ENCODE measurements at places on chromosomes 7 and 10.

- DNase-seq: no peak
Observed at GRCh38 chr7:148807436-148807835, 76.7 kb downstream of the EZH2 start.

DNA sequence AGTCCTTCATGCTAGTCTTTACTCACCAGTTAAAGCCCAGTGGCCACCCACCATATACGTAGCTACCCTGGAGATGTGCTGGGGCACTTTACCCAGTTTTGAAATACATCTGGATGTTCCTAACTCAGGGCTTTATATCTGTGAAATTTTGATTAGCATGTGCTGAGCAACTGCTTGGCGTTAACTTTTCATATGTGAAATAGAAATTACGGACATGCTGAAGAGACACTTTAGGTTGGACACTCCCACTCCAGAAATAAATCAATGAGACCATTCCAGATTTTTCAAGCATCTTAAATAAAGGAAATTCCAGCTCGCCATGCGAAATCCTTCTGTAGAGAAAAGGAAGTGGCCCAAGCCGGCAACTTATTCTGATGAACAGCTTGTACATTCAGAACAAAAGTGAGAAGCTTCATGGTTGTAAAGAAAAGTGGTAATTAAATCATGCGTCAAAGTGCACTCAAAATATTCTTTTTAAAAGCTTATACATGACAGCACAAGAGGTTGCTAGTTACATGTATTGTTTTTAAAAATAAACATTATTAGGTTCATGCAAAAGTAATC lies 153.5 kb upstream of the ITGB1 start:
- DNase-seq: no peak

DNA sequence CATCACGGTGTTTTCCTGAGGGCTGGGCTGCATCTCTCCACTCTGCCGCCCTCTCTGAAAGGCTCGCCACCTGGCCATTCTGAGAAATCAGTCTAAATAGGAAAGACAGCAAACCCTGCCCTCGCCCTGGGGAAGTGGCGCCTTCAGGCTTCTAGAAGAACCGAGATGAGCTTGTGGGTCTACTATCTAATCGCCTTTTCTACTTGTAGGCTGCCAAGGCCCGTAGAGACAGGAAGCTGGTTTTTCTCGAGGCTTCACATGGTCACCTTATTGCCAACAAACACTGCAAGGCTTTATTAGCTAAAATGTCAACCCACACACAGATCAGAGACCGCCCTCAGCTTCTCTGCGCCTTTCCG lies 21.4 kb downstream of the LAT2 start:
- peak; percentile 27 for DNase-seq

GRCh38 chr10:31871266-31872065 lies 57.2 kb downstream of the ARHGAP12 start:
- peak; percentile 52 for DNase-seq

- no peak for DNase-seq
Observed at GRCh38 chr7:47661051-47661714, 79.3 kb upstream of the TNS3 start.

GRCh38 chr7:27739301-27739908 lies 557 bp upstream of the TAX1BP1 start:
- DNase-seq: no peak

GRCh38 chr10:100725071-100725471 lies 20.3 kb upstream of the PAX2 start:
- DNase-seq: no peak

DNA sequence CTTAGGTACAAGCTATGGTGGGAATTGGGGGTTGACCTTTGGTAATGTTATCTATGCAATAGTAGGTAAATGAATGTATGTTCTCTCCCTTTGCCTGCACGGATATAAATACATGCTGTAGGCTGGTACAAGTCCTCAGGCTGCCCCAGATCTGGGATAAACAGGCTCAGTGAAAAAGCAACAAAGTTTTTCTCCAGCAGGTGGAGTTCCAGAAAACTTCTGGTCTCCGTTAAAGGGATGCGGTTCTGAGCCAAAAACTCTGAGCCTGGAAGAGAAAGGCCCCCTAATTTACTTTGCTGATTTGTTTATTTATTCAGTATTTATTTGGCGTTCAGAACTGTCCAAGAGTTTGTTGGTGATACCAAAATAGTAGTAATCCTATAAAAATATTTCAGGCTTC lies 204.7 kb downstream of the ADRA2A start:
- DNase-seq: no peak

DNA sequence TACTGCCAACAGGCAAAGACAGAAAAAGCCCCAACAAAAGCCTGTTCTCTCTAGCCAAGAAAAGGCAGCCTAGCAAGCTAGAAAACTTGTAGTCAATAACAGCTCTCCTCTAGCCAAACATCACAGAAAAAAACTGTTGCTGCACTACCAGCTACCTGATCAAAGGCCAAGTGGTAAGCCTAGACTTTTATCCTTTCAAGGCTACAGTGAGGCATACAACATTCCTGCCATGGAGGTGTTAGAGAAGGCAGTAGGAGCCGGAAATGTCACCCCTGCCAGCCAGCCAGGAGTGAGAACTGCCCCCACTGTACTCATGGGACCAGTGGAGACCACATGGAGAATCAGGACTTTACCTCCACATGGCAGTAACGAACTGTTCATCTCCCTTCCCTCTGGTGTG lies 31.2 kb downstream of the CCDC126 start:
- no peak for DNase-seq

- DNase-seq: peak; percentile 60
Observed at GRCh38 chr10:87668324-87669074, 8.8 kb downstream of the PAPSS2 start.

- no peak for DNase-seq
Observed at GRCh38 chr7:94655848-94656657, at the start of gene SGCE. Gene SGCE, minus strand, starts transcription at chr7:94656133. Its CDS starts 35 bp downstream, at chr7:94656098.

- DNase-seq: peak; percentile 43
Observed at GRCh38 chr10:6044751-6045313, 17.3 kb downstream of the IL2RA start.

DNA sequence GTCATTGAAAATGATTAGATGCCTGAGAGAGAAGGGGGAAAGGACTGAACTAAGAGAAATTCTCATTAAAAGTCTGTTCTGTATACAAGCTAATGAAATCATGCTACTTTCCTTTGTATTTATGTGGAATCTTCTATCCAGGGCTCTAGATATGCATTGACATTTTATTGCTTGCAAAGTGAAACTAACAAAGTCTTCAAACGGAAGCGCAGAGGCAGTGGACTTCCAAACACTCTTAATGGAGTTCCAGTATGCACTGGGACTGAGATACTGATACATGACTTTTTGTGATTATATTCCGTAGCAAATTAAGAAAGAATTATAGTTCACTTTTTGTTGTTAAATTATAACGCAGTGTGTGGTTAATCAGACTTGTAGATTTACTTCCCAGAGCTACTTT lies 166.8 kb upstream of the TBX20 start:
- DNase-seq: no peak

DNA sequence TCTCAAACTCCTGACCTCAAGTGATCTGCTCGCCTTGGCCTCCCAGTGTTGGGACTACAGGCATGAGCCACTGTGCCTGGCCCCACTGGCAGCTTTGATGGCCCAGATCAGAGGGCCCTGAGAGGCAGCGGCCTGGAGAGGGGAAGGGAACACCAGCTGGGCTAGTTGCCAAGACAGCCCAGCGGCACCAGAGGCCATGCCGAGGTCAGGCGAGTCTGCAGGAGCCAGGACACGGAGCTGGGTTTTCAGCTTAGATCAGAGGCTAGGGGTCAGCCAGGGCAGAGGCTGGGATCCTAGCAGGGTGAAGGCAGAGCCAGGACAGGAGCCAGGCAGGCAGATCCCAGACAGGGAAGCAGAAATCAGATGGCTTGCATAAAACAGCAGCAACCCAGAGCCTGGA lies 92.9 kb downstream of the MYL10 start:
- DNase-seq: no peak

DNA sequence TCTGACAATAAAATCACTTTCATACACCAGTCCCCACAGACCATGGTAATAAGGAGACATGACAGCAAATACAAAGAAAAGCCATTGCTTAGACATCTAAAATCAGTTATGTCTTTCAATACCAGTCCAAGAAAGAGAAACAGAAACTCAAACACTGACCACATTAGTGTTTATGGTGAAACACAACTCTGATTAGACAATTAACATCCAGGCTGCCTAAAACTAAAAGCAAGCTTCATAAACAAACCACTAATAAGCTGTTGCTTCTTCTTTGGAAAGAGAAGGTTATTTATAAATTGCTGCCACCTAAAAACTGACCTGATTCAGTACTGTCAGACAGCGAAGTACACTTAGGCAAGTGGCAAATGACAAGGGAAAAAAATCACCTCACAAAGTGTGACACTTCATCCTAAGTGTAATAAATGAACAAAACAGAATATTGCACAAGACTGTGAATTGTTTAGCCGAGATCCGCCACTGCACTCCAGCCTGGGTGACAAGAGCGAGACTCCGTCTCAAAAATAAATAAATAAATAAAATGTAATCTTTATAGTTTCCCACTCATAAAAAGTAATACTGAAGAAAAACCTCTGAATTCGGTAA lies 277.4 kb downstream of the PARD3 start:
- no peak for DNase-seq

DNA sequence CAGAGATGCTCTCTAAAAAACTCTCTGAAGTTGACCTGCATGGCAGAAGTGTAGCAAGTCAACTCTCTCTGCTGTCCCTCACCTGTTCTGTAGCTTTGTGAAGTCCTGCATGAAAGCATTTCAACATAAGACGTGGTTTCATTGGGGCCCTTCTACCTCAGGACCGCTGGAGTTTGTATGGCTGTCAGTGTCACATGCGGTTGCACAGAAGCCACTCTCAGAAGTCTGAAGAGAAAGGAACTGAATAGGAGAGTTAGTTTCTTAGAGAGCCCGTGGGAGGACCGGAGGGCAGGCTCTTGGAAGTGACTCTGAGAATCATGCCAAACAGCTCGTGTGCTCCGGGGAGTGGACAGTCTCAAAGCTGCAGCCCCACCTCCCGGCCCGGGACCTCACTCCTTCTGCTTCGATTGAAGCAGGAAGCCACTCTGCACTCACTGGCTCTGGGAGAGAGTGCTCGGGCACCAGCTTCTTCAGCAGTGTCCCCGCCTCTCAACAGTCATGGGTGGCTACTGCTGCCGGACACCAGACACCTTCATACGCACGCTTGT lies 486.7 kb downstream of the SDK1 start:
- DNase-seq: no peak

DNA sequence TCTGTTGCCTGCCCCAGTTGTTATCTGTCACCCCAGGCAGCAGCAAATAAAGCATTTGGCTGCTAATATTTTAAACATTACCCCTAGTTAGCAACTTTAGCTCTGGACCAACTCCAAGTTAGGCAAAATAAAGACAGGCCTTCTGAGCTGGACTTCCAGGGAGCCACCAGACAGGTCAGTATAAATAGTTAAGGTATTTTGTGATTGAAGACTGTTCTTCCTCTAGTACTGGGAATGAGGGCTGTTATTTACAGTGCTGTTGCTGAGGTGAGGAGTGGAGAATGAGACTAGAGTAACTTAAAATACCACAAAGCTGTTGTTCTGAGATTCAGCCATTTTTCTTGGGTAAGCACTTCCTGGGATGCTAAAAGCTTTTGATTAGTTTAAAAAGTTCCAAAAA lies 40.1 kb downstream of the ZNF518A start:
- no peak for DNase-seq

DNA sequence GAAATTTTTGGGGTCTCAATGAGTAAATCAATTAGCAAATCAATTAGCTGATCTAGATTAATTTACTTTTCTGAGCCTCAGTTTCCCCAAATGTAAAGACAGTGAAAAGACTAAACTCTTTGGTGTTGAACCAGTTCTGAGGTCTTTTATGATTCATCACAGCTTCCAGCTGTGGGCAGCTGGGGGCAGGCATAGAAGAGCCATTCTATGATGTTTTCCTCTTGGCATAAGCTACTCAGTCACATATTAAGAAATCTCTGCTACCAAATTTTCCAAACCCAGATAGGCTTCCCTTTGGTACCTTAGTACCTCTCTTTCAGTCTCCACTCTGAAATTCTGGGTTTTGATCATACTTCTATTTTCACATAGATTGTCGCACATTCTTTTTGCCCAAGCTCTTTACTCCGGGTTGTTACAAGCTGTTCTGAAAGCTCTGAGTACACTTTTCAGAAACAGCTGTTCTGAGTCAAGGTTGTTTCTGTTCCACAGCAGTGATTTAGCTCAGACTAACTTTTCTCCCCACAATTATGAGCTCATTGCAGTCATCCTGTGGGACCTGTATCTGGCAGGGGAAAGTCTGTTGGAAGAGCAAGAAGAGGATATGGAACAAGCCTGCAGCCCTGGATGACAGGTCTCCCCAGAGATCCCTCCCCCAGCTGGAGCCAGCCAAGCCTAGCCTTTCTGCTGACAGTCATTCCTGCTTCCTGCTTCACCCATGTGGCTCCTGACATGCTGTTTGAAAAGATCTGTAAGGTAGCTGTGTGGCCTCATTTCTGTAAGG lies 599.6 kb upstream of the GHITM start:
- DNase-seq: no peak

- DNase-seq: peak; percentile 36
Observed at GRCh38 chr10:14904316-14904732, 25.7 kb downstream of the SUV39H2 start.

DNA sequence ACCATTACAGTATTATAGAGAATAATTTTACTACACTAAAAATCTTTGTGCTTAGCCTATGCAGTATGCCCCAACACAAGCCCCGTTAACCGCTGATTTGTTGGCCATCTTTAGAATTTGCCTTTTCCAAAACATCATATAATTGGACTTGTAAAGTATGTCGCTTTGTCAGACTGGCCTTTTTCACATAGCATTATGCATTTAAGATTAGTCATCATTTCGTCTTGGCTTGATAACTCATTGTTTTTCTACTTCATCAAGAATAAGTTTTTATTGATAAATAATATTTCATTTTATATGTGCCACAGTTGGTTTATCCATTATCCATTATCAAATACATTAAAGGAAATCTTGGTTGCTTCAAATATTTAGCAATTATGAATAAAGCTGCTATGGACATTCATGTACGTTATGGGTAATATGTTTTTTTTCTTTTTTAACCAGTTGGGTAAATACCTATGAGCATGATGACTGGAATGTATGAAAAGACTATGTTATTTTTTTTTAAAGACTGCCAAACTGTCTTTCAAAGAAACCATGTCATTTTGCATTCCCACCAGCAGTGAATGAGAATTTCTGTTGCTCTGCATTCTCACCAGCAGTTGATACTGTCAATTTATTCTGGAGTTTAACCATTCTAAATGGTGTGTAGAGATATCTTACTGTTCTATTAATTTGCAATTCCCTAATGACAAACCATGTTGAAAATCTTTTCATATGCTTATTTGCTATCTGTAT lies 273.1 kb upstream of the KCND2 start:
- no peak for DNase-seq

- no peak for DNase-seq
Observed at GRCh38 chr10:77692782-77693181, 55.2 kb upstream of the KCNMA1 start.
